DMS79 (cell line): ENCODE measurements at places on chromosomes 5 and 9.

DNA sequence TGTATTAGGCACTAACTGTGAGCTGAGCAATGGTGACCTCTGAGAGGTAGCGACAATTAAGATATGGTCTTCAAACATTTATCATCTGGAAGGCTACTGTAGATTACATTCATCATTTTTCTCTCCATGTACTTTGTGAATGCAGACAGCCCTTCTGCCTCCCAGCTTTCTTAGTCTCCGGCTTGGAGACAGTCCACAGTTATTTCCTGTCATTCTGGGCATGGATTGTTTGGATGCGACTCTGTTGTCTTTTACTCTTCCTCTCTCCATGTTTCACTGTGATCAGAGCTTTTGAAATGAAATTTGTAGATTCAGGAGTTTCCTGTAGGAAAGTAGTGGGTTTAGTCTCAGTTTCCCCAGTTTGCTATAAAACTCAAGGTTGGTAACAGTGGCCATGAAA, 20.5 kb downstream of the DMRT2 start:
- DNase-seq = no peak

- no peak for DNase-seq
These were observed 8.2 kb upstream of the AHRR start for GRCh38 chr5:313265-313664.

GRCh38 chr9:27712806-27713205, 139.5 kb upstream of the C9orf72 start:
- no peak for DNase-seq

DNA sequence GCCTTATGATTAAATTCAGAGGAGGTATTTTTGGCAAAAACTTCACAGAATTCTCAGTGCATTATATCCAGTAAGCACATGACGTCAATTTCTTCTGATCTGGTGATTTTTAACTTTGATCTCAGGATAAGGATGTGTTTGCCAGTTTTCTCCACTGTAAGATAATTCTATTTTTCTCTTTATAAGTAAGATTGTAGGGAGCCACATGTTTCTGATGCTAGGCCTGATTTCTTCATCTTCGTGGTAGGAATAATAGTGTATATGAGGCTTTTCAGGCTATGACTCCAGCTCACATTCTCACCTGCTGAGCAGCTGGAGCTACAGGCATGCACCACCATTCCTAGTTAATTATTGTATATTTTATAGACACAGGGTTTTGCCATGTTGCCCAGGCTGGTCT, 32.1 kb upstream of the LMNB1 start:
- no peak for DNase-seq

GRCh38 chr5:16593628-16594027, 23.2 kb downstream of the RETREG1 start:
- no peak for DNase-seq
